Stimulated activated CD4-positive, alpha-beta T cell treated with anti-CD3 and anti-CD28 coated beads, Interleukin-15, amount 100 ng/mL, for 1 hour (primary cell): ENCODE measurements at places on chromosomes 1 and 21.

GRCh38 chr1:179545321-179545720 is 30.4 kb downstream of the NPHS2 start:
- DNase-seq, result no peak

- DNase-seq, result no peak
These were observed 2.5 kb downstream of the LORICRIN start for GRCh38 chr1:153262070-153262366.

DNA sequence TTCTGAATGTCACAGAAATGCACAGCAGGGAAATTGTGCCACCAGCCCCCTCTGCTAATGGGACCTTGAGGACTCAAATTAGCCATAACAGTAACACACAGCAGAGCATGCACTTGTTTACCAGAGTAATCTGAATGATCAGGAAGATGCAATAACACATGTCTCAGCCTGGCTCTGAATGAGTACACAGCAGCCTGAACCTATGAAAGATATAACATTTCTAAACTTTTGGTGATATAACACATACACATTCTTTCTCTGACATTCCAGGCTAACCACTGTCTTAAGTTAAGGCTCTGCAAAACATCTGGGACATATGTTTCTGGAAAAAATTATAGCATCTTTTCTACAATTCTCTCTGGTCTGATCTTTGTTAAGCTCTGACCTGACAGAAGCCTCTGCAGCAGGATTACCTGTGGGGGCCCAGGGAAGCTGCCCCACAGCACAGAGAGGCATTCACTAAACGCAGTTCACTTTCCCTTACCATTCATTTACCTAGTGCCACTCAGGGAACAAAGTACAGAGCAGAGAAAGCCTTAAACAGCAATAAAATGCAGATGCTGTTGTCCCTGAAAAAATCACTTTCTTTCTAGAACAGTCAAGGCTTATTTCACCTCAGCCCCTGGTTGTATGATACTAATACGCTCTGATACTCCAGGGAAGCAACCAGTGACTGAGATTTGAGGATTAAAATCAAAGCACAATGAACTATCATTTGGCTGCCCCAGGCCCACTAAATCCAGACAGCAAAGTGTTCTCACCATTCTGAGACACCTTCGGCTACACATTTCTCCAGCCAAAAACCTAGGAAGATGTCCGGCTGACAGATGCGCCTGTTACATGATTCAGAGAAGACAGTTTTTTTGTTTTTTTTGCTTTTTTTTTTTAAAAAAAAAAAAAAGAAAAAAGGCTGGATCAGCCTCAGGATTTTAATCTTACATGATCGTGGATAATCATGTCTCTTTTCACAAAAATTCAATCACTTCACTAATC is 54.0 kb upstream of the CNN3 start:
- no peak for DNase-seq

GRCh38 chr21:41458121-41458520 is 32.1 kb downstream of the MX1 start:
- DNase-seq, result no peak

GRCh38 chr1:44909901-44910544 is 67.0 kb upstream of the PTCH2 start:
- DNase-seq, result no peak

DNA sequence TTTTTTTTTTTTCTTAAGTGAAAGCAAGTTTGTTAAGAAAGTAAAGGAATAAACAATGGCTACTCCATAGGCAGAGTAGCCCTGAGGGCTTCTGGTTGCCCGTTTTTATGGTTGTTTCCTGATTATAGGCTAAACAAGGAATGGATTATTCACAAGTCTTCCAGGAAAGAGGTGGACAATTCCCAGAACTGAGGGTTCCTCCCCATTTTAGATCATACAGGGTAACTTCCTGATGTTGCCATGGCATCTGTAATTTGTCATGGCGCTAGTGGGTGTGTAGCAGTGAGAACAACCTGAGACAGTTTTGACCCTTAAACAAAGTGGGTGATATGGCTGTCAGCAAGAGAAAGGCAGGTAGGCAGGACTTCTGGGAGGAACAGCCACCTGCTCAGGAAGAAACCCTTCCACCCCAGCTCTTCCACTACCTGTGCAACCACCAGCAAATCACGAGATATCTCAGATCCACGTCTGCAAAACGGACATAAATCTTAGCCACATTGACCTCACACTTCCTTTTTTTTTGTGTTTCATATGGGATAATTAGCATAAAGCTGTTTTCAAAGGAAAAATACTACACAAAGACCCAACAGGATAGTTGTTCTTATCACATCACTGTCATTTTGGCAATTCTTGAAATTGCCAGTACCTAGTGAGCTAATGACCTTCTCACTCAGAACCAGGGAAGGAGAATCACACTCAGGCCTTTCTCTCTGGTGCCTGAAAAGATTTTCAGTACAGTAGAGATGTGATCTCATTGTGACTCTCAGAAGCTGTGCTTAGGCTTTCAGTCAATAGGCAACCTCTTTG is 34.8 kb upstream of the DUSP10 start:
- no peak for DNase-seq

GRCh38 chr21:45588871-45589491 is 46.7 kb upstream of the SLC19A1 start:
- no peak for DNase-seq

- DNase-seq, result no peak
These were observed 8.4 kb upstream of the C1orf185 start for GRCh38 chr1:51093581-51093980.

GRCh38 chr1:155316922-155317321 is 3.8 kb upstream of the RUSC1 start:
- no peak for DNase-seq

DNA sequence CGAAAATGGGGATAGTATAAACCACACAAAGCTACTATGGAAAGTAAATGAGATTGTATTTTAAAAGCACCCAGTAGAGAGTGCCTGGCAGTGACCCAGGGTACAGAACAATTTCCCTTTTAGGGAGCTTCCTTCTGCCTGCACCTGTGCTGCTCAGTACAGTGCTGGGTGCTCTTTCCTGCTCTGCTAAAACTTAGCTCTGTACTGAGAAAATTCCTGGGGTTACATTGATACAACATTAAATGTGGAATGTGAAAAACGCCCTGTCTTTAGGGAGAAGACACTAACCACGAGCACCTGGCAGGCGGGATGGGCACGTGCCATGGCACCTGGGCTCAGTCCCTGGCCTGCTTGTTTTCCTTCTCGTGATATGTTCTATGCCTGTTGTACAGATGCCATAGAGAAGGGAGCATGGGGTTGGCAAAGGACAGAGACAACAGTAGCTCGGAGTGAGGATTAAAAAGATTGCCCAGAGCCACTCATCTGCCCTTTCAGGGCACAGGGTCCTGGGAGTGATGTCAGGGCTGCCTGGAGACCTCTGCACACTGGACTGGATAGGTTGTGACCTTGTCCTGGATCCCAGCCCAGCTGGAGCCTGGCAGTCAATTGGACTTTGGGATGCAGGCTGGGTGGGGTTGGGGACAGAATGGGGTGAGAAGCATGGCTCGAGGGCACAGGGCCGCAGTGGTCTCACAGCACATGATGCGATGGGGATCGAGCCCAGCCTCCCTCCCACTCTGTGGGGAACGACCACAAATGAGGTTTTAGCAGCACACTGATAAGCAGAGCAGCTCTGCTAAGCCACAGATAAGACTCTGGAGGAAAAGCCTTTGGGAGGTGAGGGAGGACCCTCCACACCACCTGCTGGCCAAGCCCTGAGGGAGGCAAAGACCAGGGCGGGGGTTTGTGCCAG is 4.2 kb downstream of the SPATA46 start:
- DNase-seq, result no peak

DNA sequence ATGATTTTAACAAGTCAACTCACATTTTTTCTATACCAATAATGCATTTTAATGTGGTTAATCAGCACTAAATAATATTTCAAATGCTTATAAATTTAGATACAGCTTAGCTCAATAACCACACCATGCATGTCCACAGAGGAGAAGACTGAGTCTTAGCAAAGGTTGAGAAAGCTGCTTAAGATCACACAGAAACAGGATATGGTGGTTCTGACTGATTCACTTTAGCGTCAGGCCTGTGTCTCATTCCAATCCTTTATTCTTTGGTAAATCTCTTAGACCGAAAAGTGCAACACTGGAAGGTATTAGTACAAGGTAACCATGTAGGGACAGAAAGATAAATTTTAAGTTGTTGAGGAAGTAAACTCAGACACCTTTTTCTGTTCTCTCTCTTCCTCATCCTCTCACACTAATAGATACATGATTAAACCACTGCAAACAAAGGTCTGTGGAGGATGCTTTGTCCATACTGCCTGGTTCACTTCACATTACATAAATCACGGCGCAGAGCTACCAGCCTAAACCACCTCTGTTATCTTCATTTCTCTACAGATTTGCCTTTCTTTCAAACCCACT is 139.0 kb downstream of the DPYD start:
- no peak for DNase-seq

GRCh38 chr1:32115496-32115895 is 7.6 kb downstream of the KPNA6 start:
- no peak for DNase-seq

GRCh38 chr21:37065561-37066177 is 7.2 kb downstream of the PIGP start:
- no peak for DNase-seq

DNA sequence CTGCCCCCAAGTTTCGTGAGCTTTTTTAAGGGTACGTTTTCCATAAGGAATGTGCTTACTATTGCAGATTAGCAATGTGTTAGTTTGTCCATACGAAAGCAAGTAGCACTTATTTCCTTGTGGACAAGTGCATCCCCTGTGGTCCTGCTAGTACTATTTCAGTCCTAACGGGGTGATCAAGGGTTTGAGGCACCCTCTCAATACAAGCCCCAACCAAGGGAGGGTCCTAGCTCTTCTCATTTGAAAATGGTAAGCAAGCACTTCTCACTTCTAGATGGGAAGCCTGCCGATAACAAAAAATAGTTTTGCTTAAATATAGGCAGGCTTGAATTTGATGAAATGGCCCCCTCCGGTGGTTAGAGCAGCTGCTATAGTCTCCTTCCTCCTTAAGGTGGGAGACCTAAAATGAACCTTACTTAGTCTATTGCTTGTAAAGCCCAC is 64.0 kb upstream of the HMCN1 start:
- peak; percentile 13 for DNase-seq

DNA sequence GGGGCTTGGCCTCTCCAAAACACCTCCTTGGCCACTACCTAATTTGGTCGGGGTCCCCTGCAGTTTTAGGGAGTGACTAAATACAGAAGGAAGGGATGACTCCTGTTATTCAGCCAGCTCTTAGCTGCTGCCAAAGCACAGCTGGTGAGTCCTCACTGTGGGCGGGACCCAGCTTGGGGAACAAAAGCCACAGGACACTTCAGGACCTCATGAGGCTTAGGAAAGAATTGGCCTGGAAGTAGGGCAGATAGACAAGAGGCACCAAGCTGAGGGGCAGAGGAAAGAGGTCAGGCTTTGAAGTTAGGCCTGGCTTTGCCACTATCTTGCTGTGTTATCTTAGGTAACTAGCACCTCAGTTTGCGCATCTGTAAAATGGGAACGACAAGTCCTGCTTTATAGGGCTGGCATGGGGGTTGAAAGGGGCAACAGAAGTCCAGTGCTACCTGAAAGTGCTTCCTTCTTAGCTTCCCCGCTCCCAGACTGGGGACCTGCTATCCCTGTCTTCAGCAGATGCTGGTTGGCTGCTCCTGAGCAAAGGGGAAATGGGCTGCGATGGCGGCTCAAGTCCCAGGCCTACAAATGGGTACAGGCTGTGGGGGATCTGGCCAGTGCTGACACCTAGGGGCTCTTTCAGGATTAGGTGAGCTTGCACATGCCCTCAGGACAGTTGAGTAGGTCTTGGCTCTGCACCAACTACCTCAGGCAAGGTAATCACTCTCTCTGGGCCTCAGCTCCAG is 15.7 kb downstream of the IFI6 start:
- DNase-seq, result no peak

DNA sequence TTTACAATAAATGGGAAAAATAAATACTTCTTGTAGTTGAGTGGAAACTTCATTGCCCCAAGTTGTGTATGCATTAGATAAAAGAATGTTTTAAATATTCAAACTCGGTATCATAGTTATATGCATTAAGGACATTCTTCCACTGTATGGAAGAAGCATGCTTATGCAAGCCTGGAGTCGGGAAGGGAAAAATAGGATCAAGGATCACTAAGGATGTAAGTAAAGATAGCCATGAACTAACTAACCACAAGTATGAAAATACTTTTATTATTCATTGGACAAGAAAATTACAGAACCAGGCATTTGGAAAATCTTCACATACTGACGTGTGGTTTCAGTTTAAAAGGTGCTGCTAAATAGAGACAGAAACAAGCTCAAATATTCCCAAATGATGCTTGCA is 26.9 kb upstream of the DPYD start:
- DNase-seq, result no peak
